Activated CD8-positive, alpha-beta T cell treated with anti-CD3 and anti-CD28 coated beads for 36 hours (primary cell): ENCODE measurements at places on chromosomes 5 and 9.

DNA sequence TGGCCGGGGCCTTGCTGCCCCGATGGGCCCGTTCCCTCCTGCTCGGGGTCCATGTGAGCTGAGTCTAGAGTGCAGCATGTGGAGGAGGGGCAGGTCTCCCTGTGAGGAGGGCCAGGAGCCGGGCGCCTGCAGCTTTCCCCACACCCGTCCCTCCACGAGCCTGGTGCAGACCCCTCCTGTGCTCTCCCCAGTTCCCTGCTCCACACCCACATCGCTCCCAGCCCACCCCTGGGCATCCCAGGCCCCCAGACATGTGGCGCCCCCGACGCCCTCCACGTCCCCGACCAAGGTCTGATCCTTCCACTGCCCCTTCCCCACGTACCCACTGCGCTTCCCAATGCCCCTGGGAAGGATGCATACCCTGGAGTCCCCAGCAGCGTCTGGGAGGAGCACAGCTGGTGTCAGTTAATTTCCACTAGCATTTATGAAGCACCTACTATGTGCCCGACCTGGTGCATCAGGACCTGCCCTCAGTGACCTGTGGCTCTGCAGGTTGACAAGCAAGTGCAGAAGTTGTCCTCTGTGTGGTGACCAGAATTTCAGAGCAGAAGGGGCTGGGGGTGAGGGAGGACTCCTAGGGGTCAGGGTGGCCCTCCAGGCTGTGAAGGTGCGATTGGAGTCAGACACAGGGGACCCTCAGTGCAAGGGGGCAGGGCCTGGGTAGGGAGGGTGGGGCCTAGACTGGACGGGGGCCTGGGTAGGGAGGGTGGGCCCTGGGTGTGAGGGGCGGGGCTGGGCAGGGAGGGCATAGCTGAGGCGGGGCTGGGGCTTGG lies 10.8 kb upstream of the SLC6A18 start:
- H3K36me3 ChIP-seq = no peaks in the 10 kb centered on the region
- no peaks in the 10 kb centered on the region for H3K27me3 ChIP-seq
- H3K4me1 ChIP-seq = peaks cover 6% of the 10 kb centered on the region
- no peak overlapping the region for H3K4me3 ChIP-seq
- DNase-seq = no peak

DNA sequence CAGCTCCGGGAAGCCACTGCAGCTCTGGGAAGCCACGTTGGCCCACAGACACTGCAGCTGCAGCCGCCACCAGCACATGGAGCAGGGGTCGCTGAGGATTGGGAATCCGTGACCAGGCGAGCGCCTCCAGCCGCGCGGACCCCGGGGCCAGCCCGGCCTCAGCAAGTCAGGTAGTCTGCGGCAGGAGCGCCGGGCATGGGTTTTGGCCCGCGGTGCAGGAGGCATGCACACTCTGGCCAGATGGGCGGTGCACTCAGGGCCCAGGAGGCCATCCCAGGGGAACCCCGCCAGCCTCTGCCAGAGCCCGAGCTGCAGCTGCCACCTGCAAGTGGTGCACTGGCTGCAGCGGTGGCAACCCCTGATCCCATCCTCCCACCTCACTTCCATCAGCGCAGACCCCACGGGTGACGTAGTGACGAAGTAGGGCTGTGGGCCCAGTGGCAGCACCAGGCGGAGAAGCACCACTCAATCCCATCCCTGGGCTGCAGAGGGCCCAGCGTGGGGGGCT lies 368.3 kb upstream of the SPATA31A5 start:
- no peak overlapping the region for H3K4me3 ChIP-seq
- DNase-seq = no peak
- H3K27me3 ChIP-seq = no peaks in the 10 kb centered on the region
- H3K27ac ChIP-seq = no peak overlapping the region

GRCh38 chr9:1201262-1201661 lies 151.1 kb downstream of the DMRT2 start:
- H3K4me3 ChIP-seq = no peak overlapping the region
- DNase-seq = no peak
- no peak overlapping the region for H3K27ac ChIP-seq
- H3K4me1 ChIP-seq = no peaks in the 10 kb centered on the region

DNA sequence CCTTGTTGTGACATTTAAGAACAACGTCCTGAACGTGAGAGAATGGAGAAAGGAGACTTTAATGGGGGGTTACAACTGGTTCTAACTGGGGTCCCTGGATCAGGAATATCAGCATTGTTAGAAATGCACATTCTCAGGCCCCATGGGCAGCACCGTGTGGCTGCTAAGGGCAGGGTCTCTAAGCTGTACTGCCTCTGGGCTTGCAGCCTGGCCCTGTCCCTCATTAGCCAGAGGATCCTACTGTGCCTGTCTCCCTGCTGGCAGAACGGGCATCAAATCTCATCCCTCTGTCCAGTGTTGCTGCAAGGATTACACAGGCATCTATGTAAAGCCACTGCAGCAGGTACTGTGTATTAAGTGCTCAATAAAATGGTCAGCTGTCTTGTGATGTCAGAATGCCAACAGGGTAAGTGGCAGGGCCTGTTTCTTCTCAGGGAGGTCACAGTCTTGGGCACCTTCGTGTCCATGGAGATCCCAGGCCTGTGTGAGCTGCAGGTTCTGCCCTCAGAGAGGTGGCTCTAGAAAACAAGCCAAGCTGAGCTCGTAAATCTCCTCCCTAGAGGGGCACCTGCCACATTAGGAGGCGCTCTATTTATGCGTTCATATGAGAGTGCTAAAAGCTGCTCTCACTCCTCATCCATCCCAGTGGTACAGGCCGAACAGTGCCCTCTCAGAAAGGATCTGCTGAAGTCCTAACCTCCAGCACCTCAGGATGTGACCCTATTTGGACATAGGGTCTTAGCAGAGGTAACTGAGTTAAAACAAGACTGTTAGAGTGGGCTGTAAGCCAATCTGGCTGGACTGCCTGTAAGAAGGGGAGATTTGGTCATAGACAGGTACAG lies 210.5 kb downstream of the GADD45G start:
- peaks cover 16% of the 10 kb centered on the region for H3K4me1 ChIP-seq
- no peak overlapping the region for H3K4me3 ChIP-seq
- H3K27me3 ChIP-seq = peaks cover 11% of the 10 kb centered on the region
- no peak overlapping the region for H3K27ac ChIP-seq
- no peak for DNase-seq
- H3K36me3 ChIP-seq = no peaks in the 10 kb centered on the region

- no peak overlapping the region for H3K27ac ChIP-seq
- no peak for DNase-seq
- H3K4me3 ChIP-seq = no peak overlapping the region
- no peaks in the 10 kb centered on the region for H3K36me3 ChIP-seq
These were observed 30.9 kb upstream of the SHOC1 start for GRCh38 chr9:111825468-111826145.

- H3K36me3 ChIP-seq = no peaks in the 10 kb centered on the region
- no peak overlapping the region for H3K27ac ChIP-seq
- H3K4me1 ChIP-seq = no peaks in the 10 kb centered on the region
- peaks cover 5% of the 10 kb centered on the region for H3K27me3 ChIP-seq
- no peak overlapping the region for H3K4me3 ChIP-seq
These were observed 59.6 kb upstream of the MAN2A1 start for GRCh38 chr5:109630093-109630492.

- H3K4me3 ChIP-seq = no peak overlapping the region
- H3K27me3 ChIP-seq = no peaks in the 10 kb centered on the region
- DNase-seq = no peak
- H3K27ac ChIP-seq = no peak overlapping the region
- no peaks in the 10 kb centered on the region for H3K36me3 ChIP-seq
- H3K4me1 ChIP-seq = no peaks in the 10 kb centered on the region
These were observed 60.1 kb downstream of the BHMT start for GRCh38 chr5:79171635-79172245.
